ENCODE measurements at places on chromosomes 1 and 21. TPM values are rescaled to one million over a fixed set of nuclear protein-coding genes. Genes with fewer than 3 reads are reported as not detected.

Gene TMEM52
- 0.65 TPM for total RNA-seq

Gene FCGR2B
- total RNA-seq: not detected

Gene PADI4
- total RNA-seq: not detected

Gene TDRKH
- total RNA-seq: 1.1 TPM

Gene CR1
- not detected for total RNA-seq

Gene RAP1GAP
- not detected for total RNA-seq

Gene NBPF3
- 14.2 TPM for total RNA-seq

Gene ABCA4
- 0.52 TPM for total RNA-seq

Gene RNU1-1
- under 0.01 TPM for total RNA-seq

Gene RIPK4
- 1.0 TPM for total RNA-seq

Gene FCAMR
- total RNA-seq: not detected

Gene KPRP
- total RNA-seq: not detected

Gene SIM2
- total RNA-seq: 0.91 TPM

Gene PODN
- total RNA-seq: 0.39 TPM

Gene FAM20B
- 19.1 TPM for total RNA-seq

Gene TFAP2E
- 0.16 TPM for total RNA-seq

Gene WNT3A
- total RNA-seq: not detected

Gene ITLN2
- total RNA-seq: not detected

Gene MYBPH
- total RNA-seq: 8.5 TPM

Gene ATP1A4
- not detected for total RNA-seq

Gene ERO1B
- 3.6 TPM for total RNA-seq

Gene KCNA3
- 0.64 TPM for total RNA-seq

Gene OR2M3
- not detected for total RNA-seq
